CD4-positive, alpha-beta T cell treated with Interleukin-17A for 1 hour (primary cell): ENCODE measurements at places on chromosomes 4 and X.
A peak's percentile ranks its signal among the peaks of the same experiment; 100 is the strongest.

DNA sequence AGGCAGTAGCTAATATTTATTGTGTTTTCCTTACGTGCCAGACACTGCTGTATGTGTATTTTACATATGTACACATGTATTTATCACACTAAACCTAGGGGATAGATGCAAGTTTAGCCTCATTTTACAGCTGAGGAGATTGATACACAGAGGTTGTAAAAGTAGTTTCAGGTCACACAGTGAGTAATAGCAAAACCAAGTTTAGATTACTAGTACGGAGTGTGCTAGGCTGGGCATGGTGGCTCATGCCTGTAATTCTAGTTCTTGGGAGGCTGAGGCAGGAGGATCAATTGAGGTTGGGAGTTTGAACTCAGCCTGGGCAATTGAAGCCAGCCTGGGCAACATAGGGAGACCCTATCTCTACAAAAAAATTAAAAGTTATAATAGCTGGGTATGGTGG, 701.1 kb upstream of the ATOH1 start:
- DNase-seq = no peak

GRCh38 chr4:57789666-57790065, 679.5 kb upstream of the IGFBP7 start:
- no peak for DNase-seq

GRCh38 chr4:131638781-131639180, 1510.3 kb upstream of the PCDH10 start:
- DNase-seq = no peak

DNA sequence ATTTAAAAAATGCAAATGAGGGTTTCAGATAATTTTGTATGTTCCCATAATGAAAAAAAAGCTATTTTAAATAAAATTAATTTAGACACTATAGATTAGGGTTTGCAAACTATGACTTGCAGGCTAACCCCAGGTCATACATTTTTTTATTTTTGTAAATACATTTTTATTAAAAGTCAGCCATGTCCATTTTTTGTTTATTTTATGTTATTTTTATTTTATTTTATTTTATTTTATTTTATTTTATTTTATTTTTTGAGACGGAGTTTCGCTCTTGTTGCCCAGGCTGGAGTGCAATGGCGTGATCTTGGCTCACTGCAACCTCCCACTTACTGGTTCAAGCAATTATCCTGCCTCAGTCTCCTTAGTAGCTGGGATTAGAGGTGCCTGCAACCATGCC, 460.6 kb downstream of the IL15 start:
- no peak for DNase-seq

DNA sequence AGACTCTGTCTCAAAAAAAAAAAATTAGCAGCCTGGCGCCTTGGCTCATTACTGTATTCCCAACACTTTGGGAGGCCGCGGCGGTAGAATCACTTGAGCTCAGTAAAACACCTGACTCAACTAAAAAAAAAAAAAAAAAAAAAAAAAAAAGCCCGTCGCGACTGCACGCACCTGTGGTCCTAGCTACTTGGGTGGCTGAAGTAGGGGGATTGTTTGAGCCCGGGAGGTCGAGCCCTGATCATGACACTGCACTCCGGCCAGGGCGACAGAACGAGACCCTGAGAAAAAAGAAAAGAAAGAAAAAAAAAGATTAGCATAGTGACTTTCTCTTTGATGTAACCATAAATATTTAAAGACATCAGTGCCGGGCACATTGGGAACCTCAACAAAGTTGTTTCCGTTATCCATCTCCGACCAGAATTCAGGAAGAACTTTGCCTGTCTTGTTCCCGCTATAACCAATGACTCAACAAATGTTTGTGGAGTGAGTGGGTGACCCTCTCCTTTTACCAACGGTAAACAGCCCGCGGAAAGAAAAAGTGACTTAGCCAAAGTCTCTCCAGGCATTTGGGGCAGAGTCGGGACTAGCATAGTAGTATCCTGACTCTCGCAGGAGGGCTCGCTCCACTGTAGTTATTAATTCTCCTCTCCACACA, 553 bp upstream of the MED28 start:
- DNase-seq = peak; percentile 34

GRCh38 chr4:3290476-3290875, 2.3 kb upstream of the RGS12 start:
- no peak for DNase-seq

DNA sequence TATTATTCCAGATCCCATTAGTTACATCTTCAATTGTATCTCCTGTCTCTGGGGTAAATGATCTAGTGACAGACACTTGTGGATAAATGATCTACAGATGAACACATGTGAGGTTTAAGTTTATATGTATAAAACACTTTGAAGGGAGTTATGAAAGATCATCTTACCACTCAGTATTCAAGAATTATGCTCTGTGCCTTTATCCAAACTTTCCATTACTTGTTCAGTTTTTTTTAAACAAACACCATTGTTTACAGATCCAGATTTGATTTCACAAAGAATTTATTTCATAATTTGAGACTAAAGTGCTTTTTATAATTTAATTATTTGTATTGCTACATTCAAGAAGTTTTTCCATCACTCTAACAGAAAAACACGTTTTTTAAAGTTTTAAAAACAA, 142.5 kb downstream of the HHIP start:
- DNase-seq = no peak

DNA sequence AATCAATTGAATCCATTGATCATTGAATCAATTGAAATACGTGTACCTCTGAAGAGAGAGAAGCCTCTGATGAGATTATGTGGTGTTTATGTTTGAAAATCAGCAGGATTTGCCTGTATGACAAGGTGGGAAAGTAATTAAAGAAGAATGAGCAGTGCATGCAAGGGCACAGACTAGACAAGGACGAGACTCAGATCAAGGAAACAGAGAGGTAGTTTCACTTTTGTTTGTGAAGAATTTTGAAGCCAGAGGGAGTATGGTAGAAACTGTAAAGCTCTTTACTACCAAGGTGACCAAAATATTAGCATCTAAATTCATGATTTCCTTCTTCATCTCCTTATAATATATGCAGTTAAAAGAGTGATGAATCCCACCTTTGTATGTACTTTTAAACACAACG, 1830.0 kb upstream of the IGFBP7 start:
- no peak for DNase-seq

GRCh38 chr4:147944249-147944648, 212.4 kb downstream of the ARHGAP10 start:
- peak; percentile 7 for DNase-seq

GRCh38 chr4:94758700-94759399, 1.1 kb downstream of the BMPR1B start:
- no peak for DNase-seq

DNA sequence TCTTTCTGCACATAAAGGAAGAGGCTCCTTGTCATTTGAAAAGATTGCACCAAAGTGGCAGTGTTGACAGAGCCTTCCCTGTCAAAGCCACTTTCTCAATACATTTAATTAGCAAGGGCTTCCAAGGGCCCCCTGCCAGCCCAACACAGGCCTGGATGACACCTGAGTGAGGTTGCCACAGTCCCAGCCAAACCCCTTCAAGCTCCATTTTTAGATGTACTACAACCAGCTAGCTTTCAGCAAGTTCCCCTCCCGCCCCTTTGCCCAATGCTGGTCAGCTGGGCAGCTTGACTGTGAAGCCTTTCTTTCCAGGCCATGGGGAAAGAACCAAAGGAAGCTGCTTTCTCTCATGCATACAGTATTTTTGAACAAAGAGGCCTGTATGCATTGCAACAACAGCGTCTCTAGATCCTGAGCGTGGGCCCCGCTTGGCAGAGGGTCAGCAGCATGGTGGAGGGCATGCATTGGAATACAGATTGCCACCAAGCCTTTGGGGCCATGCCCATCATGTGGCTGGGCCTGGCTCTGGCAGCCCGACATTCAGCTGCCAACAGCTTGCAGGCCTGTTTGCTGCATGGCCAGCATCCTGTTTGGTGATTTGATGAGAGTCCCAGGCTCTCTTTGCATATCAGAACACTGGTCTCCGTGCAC, 261.1 kb upstream of the GATB start:
- DNase-seq = no peak

DNA sequence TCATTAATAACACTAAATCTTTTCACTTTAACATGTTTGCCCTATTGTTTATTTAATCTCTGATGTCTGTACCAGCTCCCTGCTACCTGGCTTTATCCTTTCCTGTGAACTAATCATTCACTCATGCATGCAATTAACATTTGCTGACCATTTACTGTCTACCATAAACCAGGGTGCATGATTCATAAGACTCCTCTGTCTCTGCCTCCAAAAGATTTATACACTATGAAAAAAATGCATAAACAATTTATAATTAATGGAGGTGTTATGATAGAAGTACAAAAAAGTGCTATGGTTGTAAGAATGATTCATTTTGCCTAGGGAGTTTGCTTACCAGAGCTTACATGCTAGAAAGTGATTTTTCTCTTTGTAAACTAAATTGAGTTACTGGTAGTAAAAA, 24.5 kb upstream of the CPEB2 start:
- no peak for DNase-seq

DNA sequence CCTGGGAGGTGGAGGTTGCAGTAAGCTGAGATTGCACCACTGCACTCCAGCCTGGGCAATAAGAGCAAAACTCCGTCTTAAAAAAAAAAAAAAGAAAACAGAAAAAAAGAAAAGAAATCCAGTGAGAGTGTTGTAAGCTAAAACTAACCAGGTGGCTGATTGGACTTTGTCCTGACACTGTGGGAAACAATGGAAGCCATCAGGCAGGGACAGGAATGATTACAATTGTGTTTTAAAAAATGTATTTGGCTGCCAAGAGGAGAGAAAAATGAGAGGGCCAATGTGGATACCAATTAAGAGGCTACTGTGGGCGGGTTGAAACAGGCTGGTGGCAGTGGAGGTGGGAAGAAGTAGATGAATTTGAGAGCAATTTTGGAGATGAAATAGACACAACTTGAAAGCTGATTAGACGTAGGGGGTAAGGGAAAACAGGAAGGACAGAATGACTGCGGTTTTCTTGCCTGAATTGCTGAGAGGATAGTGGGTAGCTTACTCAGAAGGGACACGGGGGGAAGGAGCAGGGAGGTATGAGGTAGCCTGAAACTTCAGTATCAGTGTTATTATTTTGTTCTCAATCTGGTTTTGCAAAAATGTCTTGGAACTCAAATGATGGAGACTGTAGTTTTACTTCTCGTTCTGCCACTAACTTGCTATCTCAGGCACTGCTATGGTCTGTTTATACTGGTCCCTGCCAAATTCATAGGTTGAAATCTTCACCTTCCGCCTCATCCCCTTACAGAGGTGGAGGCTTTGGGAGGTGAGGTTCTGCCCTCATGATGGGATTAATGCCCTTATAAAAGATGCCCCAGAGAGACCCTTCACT, 45.6 kb upstream of the CHRNA9 start:
- peak; percentile 43 for DNase-seq

- DNase-seq = no peak
These were observed 168.6 kb upstream of the PGRMC2 start for GRCh38 chr4:128456171-128456570.
